Aorta (tissue), 5 donors: ENCODE measurements at places on chromosomes 5 and 9. TPM values are rescaled to one million over a fixed set of nuclear protein-coding genes. Genes with fewer than 3 reads are reported as not detected.

MPDZ gene
- 113 TPM for total RNA-seq

- H3K36me3 ChIP-seq = peaks cover 2% of the 10 kb centered on the region
- H3K27me3 ChIP-seq = no peaks in the 10 kb centered on the region
- no peak for DNase-seq
- no peak overlapping the region for H3K4me3 ChIP-seq
Measured at GRCh38 chr5:160092514-160092913, 26.7 kb downstream of the PWWP2A start.

GRCh38 chr5:142012186-142012785, 541 bp downstream of the GNPDA1 start:
- peak; percentile 82 for DNase-seq
- no peaks in the 10 kb centered on the region for H3K4me1 ChIP-seq

GRCh38 chr5:88555674-88556073, 287.0 kb upstream of the TMEM161B start:
- H3K4me1 ChIP-seq = no peaks in the 10 kb centered on the region
- no peak overlapping the region for H3K27ac ChIP-seq
- no peak overlapping the region for H3K4me3 ChIP-seq
- DNase-seq = no peak
- H3K27me3 ChIP-seq = no peaks in the 10 kb centered on the region

- H3K27me3 ChIP-seq = no peaks in the 10 kb centered on the region
- DNase-seq = no peak
- H3K4me3 ChIP-seq = no peak overlapping the region
- no peaks in the 10 kb centered on the region for H3K4me1 ChIP-seq
Measured at GRCh38 chr9:20250791-20251190, 371.5 kb downstream of the MLLT3 start.

GRCh38 chr5:131957721-131958441, 12.4 kb upstream of the MEIKIN start:
- H3K36me3 ChIP-seq = no peaks in the 10 kb centered on the region
- H3K27ac ChIP-seq = no peak overlapping the region
- no peak overlapping the region for H3K4me3 ChIP-seq
- no peaks in the 10 kb centered on the region for H3K27me3 ChIP-seq
- no peaks in the 10 kb centered on the region for H3K4me1 ChIP-seq
- no peak for DNase-seq

OSMR gene
- 164 TPM for total RNA-seq
